Gastroesophageal sphincter (tissue), 4 donors: ENCODE measurements at places on chromosomes 6 and 20. TPM values are rescaled to one million over a fixed set of nuclear protein-coding genes. Genes with fewer than 3 reads are reported as not detected.

CLIC5 gene
- 5.6 TPM for total RNA-seq

COL9A1 gene
- 0.81 TPM for total RNA-seq

PMEPA1 gene
- 15.3 TPM for total RNA-seq

AHI1 gene
- 35.9 TPM for total RNA-seq

LIME1 gene
- total RNA-seq = 7.4 TPM

FOXC1 gene
- total RNA-seq = 11.4 TPM

GATA5 gene
- total RNA-seq = 1.6 TPM
